ENCODE measurements at places on chromosomes 7 and 10.

DNA sequence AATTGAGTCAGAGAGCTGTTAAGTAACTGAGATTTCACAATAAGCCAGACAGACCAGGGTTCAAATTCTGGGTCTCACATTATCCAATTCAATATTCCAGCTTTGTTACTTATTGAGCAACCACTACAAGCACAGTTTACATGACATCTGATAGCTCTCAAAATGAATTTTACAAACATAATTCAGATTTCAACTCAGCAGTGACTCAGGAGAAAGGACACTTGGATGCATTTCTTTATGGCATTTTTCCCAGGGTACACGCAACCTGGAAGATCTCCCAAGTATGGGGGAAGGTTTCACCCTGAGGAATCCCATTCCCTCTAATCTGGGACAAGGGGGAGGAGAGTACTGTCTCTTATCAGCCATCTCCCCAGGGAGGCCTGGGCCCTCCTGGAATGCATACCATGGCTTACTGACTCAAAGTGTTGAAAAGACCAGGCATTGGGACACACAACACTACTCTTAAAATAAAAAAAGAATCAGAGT is 102.4 kb downstream of the CFTR start:
- DNase-seq, result no peak

- DNase-seq, result peak; percentile 86
These were observed 56.7 kb downstream of the JCAD start for GRCh38 chr10:30002426-30003266.

DNA sequence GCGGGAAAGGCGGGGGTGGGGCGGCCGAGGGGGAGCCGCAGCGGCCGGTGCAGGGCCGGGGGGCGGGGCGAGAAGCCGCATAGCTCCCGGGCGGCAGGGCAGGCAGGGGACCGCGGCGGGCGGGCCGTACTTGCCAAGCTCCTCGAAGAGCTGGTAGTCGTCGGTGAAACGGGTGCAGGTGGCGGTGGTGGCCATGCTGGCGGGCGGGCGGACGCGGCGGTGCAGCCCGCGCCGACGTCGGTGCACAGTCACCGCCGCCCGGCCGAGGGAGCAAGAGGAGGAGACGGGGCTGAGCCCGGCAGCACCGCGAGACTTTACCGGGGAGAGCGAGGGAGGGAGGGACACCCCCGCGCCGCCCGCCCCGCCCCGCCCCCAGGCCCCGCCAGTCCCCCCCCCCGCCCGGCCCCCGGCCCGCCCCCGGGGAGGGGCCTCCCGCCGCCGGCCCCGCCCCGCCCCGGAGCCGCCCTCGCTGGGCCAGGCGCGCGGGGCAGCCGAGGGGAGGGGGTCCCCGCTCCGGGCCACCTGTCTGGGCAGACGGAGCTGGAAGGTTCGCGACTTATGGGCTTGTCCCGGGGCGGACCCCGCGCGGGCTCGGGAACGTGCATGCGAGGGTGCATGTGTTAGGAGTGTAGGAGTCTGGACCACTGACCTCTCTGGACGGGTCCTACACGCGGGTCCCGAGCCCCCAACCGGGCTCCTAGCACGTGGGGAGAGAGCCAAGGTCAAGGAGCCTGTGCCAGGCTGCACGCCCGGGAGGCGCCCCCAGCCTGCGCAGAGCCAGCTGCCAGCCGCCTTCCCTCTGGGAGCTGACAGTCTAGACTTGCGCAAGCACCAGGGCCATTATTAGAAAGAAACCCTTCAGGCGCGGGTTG is at the start of gene CAMK2G:
Gene CAMK2G (minus strand): TSS at position 289 of the 872 bp plus-strand sequence. CDS start 94 bp downstream, at position 195.
- DNase-seq, result peak; percentile 89

DNA sequence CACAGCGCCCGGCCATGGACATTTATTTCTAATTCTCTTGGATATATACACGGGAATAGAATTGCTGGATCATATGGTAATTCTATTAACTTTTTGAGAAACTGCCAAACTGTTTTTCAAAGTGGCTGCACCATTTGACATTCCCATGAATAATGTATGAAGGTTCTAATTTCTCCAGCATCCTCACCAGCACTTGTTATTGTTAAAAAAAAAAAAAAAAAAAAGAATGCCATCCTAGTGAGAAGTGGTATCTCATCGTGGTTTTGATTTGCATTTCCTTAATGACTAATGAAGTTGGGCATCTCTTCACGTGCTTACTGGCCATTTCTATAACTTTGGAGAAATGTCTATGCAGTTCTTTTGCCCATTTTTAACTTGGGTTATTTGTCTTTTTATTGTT is 13.5 kb downstream of the CNNM2 start:
- no peak for DNase-seq

DNA sequence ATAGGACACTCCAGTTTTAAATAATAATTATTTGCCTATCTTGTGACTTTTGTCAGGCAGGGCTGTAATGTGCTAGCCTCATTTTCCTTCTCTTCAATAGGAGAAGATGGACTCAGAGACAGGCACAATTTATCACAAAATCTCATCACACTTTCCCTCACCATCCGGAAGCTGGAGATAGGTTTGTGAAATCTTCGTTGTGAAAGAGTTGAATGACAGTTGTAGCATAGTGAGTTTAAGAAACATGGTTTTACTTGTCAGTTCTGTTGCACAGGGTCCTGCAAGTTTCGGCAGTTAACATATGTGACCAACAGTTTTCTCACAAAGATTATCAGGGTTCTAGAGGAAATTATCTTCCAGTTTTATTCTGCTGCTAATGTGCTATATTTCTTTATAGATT is 37.7 kb upstream of the MAP3K8 start:
- peak; percentile 23 for DNase-seq

- DNase-seq, result peak; percentile 84
These were observed 55.2 kb downstream of the FHIP2A start for GRCh38 chr10:114876602-114877300.

- DNase-seq, result no peak
These were observed 104.9 kb downstream of the XRCC2 start for GRCh38 chr7:152571068-152571467.

DNA sequence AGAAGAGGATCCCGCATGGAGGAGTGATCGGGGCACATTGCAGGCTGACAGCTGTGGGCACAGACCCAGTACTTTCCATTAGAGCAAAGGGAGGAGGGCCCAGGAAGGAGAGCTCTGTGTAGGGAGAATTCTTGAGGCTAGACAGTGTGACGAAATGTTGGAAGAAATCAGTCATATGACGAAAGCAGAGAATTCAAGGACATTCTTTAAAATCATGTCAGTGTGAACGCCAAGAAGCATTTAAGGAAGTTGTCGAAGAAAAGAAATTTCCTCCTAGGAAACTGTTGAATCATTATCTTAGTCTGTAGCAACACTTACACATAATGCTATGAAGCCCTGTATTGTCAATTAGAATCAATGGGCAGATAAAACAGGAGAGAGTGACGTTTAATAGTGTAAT is 191.3 kb upstream of the ADARB2 start:
- peak; percentile 50 for DNase-seq

- no peak for DNase-seq
These were observed 135.9 kb upstream of the ZMIZ1 start for GRCh38 chr10:78932861-78933260.

DNA sequence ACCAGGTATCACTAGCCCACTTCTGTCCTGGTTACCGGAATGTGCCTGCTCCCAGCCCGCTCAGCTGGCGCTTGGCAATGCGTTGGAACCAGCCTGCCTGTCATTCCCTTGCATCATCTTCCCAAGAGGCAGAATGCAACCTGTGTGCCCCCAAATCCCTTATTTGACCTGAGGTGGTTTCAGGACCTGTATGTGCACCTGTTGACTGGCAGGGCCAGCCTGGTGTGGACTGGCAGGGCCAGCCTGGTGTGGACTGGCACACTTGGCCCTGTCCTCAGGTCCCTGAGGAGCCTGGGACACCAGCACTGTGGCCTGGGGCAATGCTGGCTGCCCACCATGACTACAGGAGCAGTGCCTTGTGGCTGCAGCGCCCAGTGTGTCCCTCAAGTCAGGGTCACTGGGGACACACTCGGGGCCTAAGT is 38.2 kb downstream of the ZNF467 start:
- no peak for DNase-seq

DNA sequence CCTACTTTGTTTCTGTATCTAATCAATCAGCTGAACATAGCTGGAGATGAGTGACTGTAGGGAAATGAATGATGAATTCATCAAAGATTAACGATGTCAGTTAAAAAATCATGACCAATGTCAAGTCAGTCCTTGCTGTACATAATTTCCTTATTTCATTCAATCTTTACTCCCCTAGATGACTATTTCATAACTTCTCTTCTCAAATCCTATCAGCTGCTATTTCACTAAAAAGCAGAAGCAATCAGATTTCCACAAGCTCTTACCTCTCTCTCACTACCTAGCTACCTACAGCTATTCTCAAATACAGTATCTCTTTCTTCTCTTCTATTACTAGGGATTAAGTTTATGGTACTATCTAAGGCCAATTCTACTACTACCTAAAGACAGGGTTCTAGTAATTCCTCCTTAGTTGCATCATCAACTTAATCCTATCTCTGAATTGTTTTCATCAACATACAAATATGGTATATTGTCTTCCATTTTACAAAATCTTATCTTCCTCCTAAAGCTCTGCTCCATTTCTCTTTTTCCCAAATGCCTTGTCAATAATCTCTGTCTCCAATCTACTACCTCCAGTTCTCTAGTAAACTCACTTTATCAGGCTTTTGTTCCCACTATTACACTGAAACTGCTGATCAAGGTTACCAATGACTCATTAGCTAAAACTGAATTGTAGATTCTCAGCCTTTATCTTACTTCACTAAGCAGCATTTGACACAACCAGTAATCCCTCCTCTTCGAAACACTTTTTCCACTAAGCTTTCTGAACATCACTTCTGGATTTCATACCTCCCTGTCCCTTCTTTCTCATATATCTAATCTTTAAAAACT is 28.4 kb downstream of the JMJD1C start:
- peak; percentile 48 for DNase-seq

GRCh38 chr7:69176841-69177240 is 421.4 kb upstream of the AUTS2 start:
- no peak for DNase-seq

DNA sequence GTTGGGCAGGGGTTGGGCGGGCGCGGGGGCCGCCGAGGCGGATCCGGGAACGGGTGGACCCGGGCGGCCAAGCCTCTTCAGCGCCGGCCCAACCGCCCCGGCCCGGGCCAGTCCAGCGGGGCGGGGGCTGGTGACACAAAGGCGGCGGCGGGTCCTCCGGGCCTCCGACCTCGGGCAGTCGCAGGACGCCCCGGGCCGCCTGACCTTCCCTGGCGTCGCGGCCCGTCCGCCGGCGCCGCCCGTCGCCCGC is 54.2 kb downstream of the METTL2B start:
- DNase-seq, result no peak

- DNase-seq, result no peak
These were observed 1209.8 kb upstream of the CELF2 start for GRCh38 chr10:9807846-9808245.

DNA sequence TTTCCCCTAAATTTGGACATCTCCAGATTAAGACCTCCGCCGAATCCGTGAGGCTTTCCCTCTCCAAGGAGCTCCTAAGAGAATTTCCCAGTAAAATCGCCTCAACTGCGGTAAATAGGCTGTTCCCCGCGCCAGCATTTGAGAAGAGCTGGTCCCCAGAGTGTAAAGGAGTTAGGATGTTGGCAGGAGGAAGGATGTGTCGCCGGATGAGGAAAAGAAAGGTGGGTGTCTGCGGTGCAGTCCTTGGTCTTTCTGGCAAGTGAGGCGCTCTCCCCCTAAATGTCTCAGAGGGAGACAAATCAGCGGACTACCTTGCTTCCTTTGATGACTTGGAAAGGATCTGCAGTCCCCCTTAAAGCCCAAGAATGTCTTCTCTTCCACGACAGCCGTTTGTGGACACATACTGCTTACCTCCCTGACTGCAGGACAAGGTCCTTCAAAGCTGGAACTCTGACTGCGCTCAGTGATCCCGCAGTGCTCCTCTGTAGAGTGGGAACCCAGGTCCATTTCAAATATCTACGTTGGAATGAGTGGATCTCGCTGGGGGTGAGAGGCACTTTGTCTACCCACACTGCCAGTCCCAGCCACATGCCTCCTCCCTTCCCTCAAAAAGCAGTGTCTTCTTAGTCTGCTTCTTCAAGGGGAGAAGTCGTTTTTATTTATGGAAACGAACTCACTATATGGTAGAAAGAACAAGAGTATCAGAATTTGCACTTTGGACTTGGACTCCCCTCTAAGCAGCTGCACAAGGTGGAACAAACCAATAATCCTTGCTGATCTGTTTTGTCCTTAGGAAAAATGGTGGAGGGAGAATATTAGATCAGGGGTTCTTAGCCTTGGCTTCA is 1.1 kb upstream of the DLG5 start:
- DNase-seq, result no peak

DNA sequence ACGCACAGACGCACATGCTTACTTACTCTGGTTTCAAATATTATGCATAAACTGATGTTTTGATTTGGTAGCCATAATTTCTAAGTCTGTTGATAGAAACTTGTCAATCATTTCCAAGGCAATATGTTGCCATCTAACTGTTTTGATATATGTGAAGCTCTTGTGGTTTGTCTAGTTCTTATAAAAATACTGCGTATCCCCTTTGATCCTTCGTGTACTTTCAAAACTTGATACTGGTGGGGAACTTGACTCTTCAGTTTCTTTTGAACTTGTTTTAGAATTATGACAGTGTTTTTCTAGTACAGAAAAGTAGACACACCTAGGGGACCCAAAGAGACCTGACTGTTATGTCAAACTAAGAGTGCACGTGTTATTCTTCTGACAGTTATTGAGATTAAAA is 708.0 kb downstream of the LRMDA start:
- DNase-seq, result no peak

DNA sequence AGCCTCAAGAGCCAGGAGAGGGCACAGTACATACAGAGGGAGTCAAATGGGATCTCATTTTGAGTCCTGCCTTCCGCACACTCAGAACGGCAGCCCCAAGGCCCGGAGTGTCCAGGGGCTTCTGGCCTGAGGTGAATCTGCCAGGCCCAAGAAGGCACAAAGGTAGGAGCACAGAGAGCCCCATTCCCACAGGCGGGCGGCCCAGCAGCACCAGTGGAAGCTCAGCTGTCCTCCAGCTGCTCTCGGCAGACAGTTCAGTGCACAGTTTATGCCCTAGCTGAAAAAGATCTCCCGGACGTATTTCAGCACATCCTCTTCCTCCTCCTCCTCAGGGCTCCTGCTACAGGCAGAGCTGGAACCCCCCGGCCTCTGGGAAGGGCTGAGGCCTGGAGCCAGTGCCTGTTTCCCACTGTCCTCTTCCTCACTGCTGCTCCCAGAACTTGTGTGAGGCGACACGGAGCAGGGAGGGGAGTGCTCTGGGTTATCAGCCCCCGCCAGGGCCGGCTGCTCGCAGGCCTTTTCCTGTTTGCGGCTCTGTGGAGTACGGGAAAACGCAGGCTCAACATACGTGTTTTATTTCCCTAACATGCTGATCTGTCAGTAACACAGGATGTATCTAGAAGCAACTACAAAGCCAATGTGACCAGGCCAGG is 4.0 kb downstream of the CYREN start:
- DNase-seq, result no peak
